ENCODE measurements at places on chromosomes 16 and 17.

GRCh38 chr17:48215583-48216139 is 108.1 kb downstream of the SNX11 start:
- DNase-seq, result peak; percentile 65

- peak; percentile 59 for DNase-seq
These were observed 5.8 kb downstream of the SEPHS2 start for GRCh38 chr16:30439720-30440348.

- DNase-seq, result peak; percentile 83
These were observed 88.4 kb upstream of the ATF7IP2 start for GRCh38 chr16:10297341-10298006.

- DNase-seq, result peak; percentile 34
These were observed 847 bp downstream of the CKLF start for GRCh38 chr16:66553223-66553622.

- no peak for DNase-seq
These were observed 442.2 kb downstream of the MAF start for GRCh38 chr16:79158337-79158736.

GRCh38 chr17:28946239-28946638 is 5.1 kb downstream of the PHF12 start:
- DNase-seq, result no peak

GRCh38 chr16:19876501-19877059 is 8.1 kb downstream of the GPRC5B start:
- DNase-seq, result no peak

DNA sequence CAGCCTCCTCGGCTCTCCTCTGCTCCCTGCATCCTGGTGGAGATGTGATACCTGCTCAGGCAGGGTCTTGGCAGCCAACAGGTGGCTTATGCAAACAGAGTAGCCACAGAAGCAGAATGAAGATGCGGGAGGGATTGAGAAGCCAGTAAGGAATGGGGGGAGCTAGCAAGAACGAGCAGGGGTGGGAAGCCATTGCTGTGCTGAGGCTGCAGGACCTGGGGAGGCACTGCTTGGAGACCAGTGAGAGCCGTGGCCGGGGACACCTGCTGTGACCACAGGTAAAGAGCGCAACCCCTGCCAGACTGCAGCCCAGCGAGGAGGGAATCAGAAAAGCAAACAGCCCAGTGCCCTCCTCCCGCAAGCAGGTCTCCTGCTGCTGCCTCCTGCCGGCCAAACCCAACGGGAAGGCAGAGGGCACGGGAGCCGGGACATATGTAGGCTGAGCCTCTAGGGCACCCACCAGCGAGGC is 14.7 kb downstream of the AIPL1 start:
- DNase-seq, result peak; percentile 31

GRCh38 chr17:47806913-47807255 is 14.7 kb downstream of the OSBPL7 start:
- DNase-seq, result no peak

- DNase-seq, result no peak
These were observed 389.1 kb upstream of the DYNLRB2 start for GRCh38 chr16:80151722-80152111.

GRCh38 chr17:67837965-67838364 is 12.7 kb downstream of the BPTF start:
- DNase-seq, result no peak

DNA sequence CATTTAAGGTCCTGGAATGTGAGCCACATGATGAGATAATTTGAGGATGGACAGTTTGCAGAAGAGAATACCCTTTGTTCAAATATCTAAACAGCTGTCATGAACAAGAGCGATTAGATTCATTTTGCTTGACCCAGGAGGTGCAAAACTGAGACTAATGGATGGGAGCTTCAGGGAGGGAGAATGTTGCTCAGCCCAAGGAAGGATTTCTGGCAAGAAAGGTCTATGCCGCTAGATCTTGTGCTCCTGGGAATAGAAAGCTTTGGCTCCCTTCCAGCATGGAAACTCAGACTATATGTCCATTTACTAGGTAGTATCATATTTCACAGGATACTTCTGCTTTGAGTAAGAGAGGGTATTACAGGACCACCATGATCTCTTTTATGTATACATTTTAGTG is 14.8 kb upstream of the CDH11 start:
- DNase-seq, result no peak

DNA sequence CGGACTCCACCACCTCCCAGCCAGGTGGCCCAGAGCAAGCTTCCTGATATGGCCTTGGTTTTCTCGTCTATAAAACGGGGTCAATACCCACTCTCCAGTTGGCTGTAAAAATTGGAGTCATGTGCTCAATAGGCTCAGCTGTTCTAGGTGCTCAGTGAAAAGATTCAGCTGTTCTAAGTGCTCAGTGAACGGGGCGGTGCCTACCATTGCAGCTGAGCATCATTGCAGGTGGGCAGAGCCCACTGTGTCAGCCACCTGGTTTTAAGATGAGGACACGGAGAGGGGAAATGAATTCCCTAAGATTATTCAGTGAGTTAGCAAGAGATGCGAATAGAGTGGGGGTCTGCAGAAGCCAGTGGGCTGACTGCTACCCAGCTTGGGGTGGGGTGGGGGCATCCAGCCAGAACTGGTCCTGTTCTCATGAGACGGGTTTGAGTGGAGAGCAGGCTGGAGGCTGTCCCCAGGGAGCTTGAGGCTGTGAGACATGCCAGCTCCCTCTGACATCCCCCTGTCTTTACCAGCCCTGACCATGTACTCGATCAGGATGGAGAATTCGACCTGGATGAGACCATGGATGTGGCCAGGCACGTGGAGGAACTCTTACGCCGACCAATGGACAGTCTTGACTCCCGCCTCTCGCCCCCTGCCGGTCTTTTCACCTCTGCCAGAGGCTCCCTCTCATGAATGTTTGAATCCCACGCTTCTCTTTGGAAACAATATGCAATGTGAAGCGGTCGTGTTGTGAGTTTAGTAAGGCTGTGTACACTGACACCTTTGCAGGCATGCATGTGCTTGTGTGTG is 21.9 kb downstream of the STAT5A start:
- DNase-seq, result no peak

DNA sequence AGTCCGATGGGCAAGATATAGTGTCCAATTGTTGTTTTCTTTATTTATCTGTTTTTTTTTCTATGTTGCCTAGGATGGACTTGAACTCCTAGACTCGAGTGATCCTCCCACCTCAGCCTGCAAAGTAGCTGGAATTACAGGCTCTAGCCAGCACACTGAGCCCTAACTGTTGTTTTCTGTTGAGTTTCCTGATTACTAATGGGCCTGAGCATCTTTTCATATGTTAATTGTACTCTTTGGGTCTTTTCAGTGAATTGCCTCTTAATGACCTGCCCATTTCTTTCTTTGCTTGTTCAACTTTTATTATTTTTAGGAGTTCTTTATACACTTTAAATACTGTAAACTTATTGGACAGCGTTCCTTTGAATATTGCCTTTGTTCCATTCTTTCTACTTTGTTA is 213.0 kb downstream of the HS3ST3B1 start:
- no peak for DNase-seq

DNA sequence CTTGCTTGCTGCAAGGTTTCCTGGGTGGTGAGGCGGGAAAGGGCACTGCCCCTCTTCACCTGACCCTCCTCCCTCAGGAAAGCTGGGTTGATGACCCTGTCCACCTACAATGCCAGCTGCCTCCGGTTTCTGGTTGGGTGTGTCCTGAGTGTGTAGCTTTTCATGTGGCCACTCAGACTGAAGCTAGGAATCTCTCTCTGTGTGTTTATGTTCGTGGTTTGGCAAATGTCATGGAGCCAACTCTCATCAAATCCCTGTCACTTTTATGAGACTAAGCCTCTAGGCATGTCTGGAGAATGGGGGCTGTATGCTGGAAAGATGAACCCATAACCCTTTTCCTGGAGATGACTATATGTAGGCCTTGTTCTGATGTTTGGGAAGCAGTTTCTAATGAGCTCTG is 17.1 kb downstream of the PLEKHG4 start:
- no peak for DNase-seq

- no peak for DNase-seq
These were observed 77.8 kb downstream of the MYH10 start for GRCh38 chr17:8552577-8553320.

- DNase-seq, result no peak
These were observed 51.8 kb downstream of the C17orf67 start for GRCh38 chr17:56781906-56782305.

DNA sequence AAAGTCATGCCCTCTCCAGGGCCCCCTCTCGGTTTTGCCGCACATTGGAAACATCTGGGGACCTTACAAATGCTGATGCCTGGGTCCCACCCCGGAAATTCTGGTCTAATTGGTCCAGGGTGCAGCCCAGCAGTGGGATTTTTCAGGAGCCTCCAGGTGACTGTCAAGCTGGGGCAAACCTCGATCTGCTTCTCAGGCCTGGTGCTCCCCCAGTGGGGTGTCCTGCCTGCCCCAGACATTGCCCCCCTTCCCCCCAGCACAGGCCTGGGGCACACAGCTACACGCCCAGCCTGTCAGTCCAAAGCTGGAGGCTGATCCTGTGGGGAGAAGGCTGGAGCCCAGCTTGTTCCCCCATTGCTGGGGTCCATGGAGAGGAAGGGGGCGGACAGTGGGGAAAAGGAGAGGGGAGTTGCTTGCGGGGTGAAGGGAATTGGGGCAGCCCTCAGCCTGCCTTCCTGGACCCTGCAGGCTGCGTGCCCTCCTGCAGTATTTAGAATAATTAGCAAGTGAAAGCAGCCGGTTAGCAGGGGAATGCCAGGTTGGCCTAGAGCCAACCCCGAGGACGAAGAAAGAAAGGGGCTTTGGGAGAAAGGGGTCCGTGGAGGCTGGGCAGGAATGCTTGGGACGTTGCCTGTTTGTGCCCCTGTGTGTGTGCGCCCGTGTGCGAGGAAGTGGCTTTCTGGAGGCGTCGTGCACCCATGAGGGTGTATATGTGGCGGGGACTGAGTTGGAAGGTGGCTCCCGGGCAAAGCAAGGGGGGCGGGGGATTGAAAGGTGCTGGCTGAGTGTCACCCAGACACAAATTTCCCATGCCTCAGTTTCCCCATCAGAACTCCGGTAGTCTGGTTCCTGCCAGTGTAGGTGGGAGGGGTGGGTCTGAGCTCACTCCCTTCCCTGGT is 5.9 kb downstream of the FOXJ1 start:
- DNase-seq, result no peak

- no peak for DNase-seq
These were observed 742 bp upstream of the SLC16A13 start for GRCh38 chr17:7034955-7035590.

- no peak for DNase-seq
These were observed 3.0 kb upstream of the ABCC1 start for GRCh38 chr16:15946257-15947044.

GRCh38 chr17:8479431-8479947 is 43.8 kb downstream of the NDEL1 start:
- DNase-seq, result no peak

DNA sequence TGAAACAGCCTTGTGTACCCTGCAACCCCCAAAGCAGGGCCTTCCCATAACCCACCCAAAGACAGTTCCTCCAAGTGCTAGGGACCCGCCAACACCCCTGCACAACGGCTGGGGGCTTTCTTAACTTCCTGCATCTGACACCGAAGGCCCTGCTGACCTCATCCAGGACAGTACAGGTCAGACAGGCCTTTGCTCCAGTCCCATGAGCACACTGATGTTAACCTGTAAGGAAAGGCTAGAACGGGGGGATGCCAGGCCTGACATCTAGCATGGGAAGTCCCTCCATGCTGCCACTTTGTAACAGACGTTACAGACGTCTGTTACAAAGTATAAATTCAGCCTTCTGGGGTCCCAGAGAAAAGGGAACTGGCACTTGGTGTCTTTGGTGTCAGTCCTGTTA is 369.1 kb downstream of the CPPED1 start:
- DNase-seq, result no peak

- no peak for DNase-seq
These were observed 90.7 kb downstream of the PITPNC1 start for GRCh38 chr17:67467500-67468455.

GRCh38 chr16:50027829-50028228 is 2.8 kb downstream of the CNEP1R1 start:
- no peak for DNase-seq

DNA sequence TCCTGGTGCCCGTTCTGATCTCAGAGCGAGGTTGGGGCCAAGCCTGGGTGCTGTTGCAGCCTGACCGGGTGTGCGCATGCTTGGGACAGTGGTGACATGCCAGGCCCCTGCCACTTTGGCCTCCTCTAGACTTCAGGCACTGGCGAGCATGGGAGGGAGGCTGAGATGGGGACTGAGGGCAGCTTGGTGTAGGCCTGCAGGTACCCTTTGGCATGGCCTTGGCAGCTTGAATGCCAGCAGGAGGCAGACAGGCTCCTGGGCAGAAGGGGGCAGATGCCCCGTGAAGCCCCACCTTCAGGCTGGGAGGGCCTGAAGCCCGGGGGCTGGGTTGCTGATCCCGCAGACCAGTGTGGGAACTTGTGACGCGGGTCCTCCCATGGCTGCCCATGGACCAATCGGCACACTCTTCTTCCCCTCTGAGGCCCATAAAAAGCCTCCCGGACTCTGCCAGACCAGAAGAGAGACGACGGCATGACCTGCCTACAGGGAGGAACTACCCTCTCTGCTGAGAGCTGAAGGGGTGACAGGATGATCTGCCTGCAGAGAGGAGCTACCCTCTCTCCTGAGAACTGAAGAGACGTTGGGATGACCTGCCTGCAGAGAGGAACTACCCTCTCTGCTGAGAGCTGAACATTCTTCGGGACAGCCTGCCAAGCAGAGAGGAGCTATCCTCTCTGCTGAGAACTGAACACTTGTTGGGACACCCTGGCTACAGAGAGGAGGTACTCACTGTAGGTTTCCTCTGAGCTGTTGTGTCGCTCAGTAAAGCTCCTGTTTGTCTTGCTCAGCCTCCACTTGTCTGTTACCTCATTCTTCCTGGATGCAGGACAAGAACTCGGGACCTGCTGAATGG is 17.5 kb downstream of the RHOT1 start:
- DNase-seq, result no peak

- peak; percentile 36 for DNase-seq
These were observed 47.7 kb upstream of the MEAK7 start for GRCh38 chr16:84552135-84552534.

DNA sequence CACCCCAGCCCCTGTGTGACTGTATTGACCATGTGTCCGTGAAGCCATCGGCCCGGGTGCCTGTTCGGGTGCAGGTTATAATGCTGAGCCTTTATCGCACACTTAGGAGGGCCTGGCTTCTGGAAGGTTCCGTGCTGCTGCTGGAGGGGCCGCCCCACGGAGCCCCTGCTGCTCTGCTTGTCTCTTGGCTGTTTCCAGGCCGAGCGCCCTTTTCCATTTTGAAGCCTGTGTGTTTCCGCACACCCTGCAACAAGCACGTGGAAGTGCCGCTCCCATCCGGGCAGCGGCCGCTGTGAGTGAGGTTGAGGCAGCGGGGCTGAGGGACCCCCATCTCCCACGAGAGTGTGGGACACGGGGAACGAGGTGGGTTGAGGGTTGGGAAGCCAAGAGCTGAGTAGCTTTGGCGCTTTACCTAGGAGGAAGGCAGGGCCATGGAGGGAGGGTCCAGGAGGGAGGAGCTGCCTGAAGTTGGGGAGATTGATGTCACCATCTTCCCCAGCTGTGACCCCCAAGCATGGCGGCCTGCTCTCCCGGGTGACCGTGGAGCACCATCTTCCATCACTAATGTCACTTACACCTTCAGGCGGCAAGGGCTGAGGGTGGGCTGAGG is 200.1 kb upstream of the GSE1 start:
- DNase-seq, result no peak
